ENCODE measurements at places on chromosomes 16 and 17. TPM values are rescaled to one million over a fixed set of nuclear protein-coding genes. Genes with fewer than 3 reads are reported as not detected.

OR3A3 gene
- not detected for total RNA-seq

IRX5 gene
- 14.8 TPM for total RNA-seq

PRRT2 gene
- 1.8 TPM for total RNA-seq

TOP3A gene
- total RNA-seq = 11.2 TPM

FZD2 gene
- 5.3 TPM for total RNA-seq

PLLP gene
- 2.4 TPM for total RNA-seq

PABPN1L gene
- not detected for total RNA-seq

KRTAP17-1 gene
- total RNA-seq = not detected

KRTAP4-5 gene
- not detected for total RNA-seq

CASKIN1 gene
- 7.0 TPM for total RNA-seq

C16orf96 gene
- 0.13 TPM for total RNA-seq

TM4SF5 gene
- total RNA-seq = not detected

CCL16 gene
- total RNA-seq = not detected

MPV17L gene
- total RNA-seq = 6.1 TPM

KRTAP9-6 gene
- total RNA-seq = not detected

NOG gene
- not detected for total RNA-seq

ACTG1 gene
- total RNA-seq = 412 TPM

TMC8 gene
- total RNA-seq = 1.1 TPM

DNA sequence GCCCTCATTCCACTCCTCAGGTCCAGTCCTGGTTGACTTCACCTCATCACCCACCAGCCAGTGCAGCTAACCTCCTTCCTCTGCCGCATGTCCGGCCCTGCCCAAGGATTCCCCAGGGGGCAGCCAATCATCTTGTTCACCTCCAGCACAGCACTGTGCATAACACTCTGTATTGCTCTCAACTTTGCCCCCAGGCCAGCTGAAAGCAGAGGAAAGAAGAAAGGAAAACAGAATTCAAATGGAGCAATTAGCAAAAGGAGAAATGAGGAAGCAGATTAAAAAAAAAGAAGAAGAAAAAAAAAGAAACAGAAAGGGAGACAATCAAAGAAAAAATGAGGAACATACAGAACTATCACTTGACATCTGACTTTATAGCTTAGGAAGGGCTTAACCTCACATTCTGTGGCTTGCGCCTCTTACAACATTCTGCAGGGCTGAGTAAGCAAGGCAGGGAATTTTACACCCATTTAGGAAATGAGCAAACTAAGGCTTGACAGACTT, 26.1 kb downstream of the GAS7 start:
- DNase-seq = no peak

GRCh38 chr17:51572115-51572514, 311.8 kb downstream of the UTP18 start:
- no peak for DNase-seq

GRCh38 chr16:84810518-84811273, 9.1 kb upstream of the CRISPLD2 start:
- DNase-seq = no peak

GRCh38 chr17:44247876-44248736, 19.8 kb downstream of the SLC4A1 start:
- DNase-seq = no peak

DNA sequence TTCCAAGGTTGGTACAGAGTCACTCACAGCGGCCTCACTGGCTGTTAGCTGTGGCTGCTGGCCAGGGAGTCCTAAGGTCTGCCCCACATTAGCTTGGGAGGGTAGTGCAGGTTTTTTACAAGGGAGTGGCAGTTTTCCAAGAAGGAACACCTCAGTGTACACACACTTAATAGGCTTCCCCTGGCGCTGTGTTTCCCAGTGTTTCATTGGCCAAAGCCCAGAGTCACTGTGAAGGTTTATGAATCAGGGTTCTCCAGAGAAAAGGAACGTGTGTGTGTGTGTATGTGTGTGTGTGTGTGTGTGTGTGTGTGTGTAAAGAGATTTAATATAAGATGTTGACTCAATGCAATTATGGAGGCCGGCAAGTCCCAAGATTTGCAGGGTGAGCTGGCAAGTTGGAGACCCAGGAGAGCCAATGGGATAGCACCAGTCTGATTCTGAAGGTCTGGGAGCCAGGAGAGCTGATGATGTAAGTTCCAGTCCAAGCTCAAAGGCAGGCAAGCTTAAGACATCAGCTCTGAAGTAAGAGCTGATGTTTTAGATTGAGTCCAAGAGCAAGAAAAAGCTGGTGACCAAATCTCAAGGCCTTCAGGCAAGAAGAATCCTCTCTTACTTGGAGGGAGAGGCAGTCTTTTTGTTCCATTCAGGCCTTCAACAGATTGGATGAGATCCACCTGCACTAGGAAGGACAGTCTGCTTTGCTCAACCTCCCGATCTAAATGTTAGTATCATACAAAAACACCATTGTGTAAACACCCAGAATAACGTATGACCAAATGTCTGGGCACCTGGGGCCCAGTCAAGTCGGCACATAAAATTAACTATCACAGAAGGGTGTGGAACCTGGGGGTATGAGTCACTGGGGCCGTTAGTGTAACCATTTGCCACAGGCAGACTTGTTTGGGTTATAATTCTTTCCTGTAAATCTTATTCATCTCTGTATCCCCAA, 206.8 kb downstream of the PRKCA start:
- no peak for DNase-seq

DNA sequence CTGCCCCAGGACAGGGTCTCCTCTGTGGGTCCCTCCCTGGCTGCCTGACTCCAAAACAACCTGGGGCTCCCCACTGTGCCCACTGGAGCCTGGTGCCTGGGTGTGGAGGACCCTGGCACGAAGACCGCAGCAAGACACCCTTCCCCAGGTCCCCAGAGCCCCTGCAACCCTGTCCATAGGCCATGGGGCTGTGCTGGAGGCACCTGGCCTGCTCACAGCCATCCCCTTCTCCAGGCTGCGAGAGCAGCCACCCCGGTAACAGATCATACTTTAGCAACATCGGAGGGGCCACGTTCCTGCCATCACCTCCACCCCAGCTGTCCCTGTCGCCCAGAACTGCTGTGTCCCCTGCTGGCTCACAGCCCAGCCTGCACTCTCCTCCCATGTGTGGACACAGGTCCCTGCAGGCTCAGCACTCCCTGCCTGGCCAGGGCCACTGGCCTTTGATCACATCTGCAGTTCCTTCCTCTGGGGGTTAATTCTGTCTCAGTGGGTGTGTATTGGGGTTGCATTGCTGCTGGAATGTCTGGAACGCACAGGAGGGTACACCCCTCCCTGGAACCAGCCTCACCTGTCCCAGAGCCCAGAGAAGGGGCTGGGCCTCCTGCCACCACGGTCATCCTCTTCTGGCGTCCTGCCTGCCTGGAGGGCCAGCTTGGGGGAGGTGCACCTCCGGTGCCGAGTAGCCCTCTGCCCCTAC, 12.2 kb downstream of the PPL start:
- DNase-seq = no peak

DNA sequence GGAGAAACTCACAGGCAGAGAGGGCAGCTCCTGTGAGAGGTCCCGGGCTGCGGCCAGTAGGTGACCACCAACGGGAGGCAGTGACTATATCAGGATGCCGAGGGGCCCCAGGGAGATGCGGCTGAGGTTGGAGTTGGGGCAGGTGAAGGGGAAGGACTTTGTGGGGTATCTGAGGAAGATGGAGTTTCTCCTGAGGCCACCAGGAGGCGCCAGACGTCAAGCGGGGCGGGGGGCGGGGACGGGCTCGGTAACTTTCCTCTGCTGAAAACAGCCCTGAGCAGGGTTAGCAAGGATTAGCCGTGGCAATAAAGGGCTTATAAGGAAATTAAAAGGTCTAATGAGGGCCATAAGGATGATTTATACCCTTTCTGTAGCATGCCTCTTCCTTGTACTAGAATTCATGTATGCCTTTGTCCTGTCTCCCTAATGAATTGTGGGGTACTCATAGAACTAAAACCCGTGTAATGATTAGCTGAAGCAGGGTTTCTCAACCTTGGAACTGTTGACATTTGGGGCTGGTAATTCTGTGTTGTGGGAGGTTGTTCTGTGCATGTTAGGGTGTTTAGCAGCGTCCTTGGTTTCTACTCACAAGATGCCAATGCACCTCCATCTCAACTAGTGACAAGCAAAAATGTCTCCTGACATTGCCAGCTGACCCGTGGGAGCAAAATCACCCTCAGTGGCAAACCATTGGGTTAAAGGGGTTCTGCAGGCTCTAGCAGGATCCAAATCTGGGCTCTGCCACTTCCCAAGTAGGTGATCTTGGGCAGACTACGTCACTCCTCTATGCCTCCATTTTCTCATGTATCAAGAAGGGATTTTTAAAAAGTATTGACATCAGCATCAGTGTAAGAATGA, 74.8 kb upstream of the GRIN2A start:
- DNase-seq = no peak

- DNase-seq = no peak
Observed at GRCh38 chr17:75061618-75062017, 14.6 kb downstream of the KCTD2 start.

DNA sequence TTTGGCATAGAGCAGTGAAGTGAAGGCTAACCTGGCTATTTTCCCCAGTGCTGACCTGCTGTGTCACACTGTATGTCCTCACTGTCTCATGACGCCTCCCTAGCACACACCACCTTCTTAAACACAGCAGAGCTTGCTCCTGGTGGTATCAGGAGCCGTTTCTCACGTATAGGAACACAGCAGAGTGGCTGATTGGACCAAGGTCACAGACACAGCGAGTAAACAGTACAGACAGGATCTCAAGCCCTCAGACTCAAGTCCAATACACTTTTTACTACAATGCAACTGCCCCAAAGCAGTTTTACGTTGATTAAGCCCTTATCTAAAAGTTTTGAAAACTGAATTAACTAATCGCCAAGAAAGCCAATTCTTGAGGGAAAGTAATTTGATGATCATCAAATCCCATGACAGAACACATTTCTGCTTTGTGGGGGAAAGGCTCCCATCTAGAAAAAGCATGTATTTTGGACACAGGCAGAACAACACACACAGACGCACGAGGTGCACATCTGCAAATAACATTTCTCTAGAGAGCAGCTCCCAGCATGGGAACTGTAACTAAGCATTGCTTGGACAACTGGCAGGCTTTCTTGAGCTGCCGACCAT, 15.2 kb downstream of the ARHGAP17 start:
- no peak for DNase-seq

GRCh38 chr16:4613636-4614570, 785 bp downstream of the UBALD1 start:
- no peak for DNase-seq

DNA sequence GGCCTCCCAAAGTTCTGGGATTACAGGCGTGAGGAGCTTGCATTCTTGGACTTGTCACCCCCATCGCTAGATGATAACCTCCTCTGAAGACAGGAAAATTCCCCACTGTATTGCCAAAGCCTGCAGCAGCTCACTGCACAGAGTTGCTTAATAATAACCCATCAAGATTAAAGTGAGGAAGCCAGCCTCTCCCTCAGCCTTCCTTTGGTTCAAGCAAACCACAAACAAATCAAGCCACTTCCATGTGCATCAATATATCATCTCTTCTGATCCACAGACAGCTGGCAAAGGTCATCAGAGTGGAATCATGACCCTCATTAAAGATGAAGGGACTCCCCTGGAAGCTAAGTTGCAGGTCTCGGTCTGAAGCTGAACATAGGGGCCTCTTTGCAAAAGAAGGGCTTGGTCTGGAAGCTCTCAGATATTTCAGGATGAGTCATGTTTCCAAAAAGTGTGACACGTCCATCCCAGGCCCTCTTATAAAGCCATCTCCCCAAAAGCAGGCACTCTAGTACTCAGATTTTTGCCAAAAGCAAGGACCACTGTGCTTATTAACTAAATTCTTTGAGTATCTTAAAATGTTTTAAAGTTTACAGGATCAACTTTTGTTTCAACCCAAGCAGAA, 4.8 kb downstream of the EMP2 start:
- DNase-seq = no peak

GRCh38 chr17:59652119-59652518, 32.4 kb downstream of the CLTC start:
- no peak for DNase-seq

GRCh38 chr17:42198897-42199296, 4.6 kb upstream of the GHDC start:
- no peak for DNase-seq

DNA sequence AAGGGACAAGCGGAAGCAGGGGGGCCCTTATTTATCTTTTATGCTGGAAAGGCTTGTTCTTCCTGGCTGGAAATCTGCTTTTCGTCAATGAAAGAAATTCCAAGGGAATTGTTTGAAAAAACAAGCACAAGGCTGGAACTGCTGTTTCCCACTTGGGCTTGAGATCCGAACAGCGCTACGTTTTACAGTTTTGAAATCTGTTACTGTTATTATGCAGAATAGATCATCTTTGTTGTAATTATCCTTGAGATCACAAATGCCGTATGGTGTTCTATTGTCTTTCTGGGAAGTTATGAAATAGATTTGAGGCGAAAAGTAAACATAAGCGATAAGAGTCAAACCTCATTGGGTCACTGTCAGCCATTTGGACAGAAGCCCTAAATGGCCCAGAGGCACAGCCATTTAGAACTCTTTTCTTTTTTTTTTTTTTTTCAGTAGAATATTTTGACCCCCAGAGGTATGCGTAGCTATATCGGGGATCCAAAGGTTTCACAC, 223.3 kb downstream of the IRX3 start:
- no peak for DNase-seq

- DNase-seq = no peak
Observed at GRCh38 chr16:1980030-1980769, 1.1 kb downstream of the NOXO1 start.

DNA sequence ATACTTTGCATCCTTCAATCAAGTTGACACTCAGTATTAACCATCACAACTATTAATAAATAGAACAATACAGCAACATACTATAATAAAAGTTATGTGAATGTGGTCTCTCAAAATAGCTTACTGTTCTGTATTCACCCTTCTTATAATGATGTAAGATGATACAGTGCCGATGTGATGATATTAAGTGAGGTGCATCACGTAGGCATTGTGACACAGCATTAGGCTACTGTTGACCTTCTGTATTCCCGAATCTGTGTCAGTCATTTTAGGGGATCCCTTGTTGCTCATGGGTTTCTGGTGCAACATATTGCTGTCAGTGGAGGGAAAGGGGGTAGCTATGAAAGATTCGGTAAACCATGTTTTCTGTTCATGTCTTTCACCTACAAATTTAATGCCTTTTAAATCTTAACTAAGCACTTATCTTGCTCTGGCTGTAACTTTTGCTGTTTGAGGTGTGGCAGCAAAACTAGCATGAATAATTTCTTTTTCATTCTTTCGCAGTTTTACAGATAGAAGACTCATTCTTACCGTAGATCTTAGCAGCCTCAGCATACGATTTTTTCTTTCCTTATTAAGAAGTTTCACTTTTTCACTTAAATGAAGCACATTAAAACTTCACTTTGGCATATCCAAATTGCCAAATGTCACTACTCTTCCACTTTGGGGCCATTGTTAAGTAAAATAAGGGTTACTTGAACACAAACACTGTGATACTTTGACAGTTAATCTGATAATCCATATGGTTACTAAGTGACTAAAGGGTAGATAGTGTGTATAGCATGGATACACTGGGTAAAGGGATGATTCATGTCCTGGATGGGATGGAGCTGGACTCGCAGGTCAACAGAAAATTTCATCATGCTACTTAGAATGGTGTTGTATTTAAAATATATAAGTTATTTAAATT, 29.6 kb downstream of the NFAT5 start:
- no peak for DNase-seq

- no peak for DNase-seq
Observed at GRCh38 chr17:913207-913606, 66.4 kb downstream of the NXN start.

- no peak for DNase-seq
Observed at GRCh38 chr17:28194382-28194781, 124.6 kb upstream of the TMEM97 start.

GRCh38 chr17:20988001-20988636, 54.7 kb downstream of the USP22 start:
- DNase-seq = no peak

- DNase-seq = no peak
Observed at GRCh38 chr17:70073310-70073709, 1.7 kb upstream of the KCNJ16 start.
